ENCODE measurements at places on chromosomes 6 and 20. TPM values are rescaled to one million over a fixed set of nuclear protein-coding genes. Genes with fewer than 3 reads are reported as not detected.

The MCHR2 gene
- polyA plus RNA-seq = not detected

GRCh38 chr6:148986608-148987007 is 239.8 kb downstream of the UST start:
- DNase-seq = no peak

- no peak for DNase-seq
Observed at GRCh38 chr6:157150076-157150475, 173.2 kb downstream of the TMEM242 start.

- peak; percentile 84 for DNase-seq
Observed at GRCh38 chr6:158042245-158042798, 60.7 kb downstream of the SYNJ2 start.

DNA sequence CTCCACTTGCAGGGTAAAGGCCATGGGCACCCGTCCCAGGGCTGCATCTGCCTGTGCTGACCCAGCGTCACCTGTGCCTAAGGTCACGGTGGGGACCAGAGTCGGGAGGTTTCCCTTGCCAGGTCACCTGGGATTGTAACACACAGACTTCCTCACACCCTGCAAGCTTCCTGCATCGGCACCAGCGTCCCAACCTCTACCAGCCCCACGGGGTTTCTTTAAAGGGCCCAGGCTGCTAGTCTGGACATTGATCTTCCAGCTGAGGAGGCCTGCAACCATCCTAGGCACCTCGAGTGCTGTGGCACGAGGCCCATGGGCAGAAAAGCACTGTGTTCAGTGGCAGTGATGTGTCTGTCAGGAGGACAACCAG is 12.6 kb downstream of the ACSS1 start:
- no peak for DNase-seq

The ZNF334 gene
- 8.8 TPM for polyA plus RNA-seq

GRCh38 chr6:101296169-101296960 is 97.1 kb upstream of the GRIK2 start:
- no peak for DNase-seq

Measured in hepatocyte (in vitro differentiated cells).